ENCODE measurements at places on chromosomes 13 and 19.

- no peak for DNase-seq
Measured at GRCh38 chr13:23705583-23705982, 135.4 kb downstream of the TNFRSF19 start.

- no peak for DNase-seq
Measured at GRCh38 chr13:30798776-30799355, 63.5 kb downstream of the ALOX5AP start.

- no peak for DNase-seq
Measured at GRCh38 chr13:36509369-36509768, 77.1 kb downstream of the CCNA1 start.

GRCh38 chr19:21101521-21102242 lies 19.7 kb downstream of the ZNF714 start:
- no peak for DNase-seq

GRCh38 chr13:101291646-101292515 lies 124.4 kb downstream of the NALCN start:
- DNase-seq = no peak

- no peak for DNase-seq
Measured at GRCh38 chr13:51621602-51622001, 37.3 kb downstream of the WDFY2 start.

- no peak for DNase-seq
Measured at GRCh38 chr13:38376546-38376945, 26.9 kb downstream of the UFM1 start.

DNA sequence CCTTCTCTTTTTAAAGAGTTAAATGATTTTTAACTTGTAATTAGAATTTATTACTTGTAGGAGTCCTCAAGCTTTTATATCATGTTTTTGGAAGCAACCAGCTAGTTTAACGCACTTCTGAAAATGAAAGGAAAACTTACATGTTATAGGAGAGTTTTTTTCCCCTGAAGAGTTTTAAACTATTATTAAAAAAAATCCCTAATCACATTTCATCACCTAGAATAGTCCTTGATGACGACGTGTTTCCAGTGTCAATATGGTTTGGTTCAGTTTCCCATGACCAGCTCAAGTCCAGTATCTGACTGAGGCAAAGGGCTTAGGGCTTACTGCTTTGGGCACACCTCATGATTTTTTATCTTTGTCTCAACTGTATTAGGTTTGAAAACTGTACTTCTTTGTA lies 36.0 kb downstream of the URI1 start:
- DNase-seq = no peak

DNA sequence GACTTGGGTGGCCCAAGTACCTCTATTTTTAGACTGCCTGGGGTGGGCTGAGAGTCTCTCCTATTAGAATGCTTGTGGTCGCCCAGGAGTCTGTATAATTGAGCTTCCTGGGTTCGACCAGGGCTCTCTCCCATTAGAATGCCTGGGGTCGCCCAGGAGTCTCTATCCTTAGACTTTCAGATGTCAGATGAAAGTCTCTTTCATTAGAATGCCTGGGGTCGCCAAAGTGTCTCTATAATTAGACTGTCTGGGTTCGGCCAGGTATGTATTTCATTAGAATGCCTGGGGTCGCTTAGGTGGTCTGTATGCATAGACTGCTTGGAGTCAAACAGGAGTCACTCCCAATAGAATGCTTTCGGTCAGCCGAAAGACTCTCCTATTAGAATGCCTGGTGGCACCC lies 1471.7 kb downstream of the UQCRFS1 start:
- no peak for DNase-seq

GRCh38 chr13:110571896-110572777 lies 10.6 kb upstream of the RAB20 start:
- DNase-seq = no peak

DNA sequence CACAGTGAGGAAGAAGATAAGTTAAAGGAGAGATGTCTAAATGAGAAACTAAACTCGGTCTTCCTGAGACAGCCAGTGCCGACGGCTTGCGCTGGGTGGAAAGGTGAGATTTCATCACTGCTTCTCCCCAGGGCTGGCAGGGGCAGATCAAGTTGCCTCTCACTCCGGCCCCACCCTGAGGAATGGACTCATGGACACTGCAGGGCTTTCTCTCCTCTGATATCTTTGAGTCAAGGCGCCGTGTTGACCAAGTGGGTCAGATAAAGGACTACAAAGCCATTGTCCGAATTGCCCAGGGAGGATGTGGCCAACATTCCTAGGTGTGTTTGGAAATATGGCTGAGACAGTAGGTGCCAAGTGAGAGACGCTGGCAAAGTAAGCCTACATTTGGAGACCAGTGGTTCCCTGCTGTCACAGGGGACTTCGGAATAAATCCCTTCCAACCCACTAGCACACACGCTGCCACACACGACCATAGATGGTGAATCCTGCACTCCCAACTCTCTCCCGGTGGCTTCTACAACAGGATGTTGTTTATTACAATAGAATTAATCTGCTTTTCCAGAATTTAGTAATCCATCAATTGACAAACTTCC lies 156.5 kb upstream of the TSC22D1 start:
- DNase-seq = no peak

DNA sequence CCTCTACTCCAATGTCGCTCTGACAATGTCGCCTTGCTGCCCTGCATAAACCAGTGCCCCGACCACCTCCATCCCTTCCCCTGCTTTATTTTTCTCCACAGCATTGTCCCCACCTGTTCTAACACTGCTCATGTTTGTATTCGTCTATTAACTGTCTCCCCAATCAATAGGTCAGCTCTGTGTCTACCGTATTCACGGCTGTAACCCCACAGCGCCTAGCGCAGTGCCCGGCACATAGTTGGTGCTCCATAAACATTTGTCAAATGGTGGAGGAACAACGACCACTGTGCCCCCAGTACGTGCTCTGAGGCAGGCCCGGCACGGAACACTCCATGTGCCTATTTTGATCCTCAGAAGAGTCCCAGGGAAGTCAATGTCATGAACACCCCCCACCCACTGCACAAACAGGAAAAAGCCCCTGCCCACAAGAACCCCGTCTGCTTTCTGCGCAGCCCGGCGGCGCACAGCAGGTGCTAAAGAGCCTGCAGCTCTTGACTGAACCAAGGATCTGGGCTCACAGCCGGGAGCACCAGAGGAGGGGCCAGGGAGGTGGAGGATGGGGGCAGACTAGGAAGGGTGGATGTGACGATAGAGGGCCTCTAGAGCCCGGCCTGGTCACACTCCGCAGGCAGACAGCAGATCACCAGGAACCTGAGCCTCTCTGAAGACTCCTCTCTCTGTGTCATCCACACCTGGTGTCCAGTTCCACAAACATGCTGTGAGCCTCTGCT lies 1.8 kb upstream of the CEACAM16 start:
- no peak for DNase-seq

DNA sequence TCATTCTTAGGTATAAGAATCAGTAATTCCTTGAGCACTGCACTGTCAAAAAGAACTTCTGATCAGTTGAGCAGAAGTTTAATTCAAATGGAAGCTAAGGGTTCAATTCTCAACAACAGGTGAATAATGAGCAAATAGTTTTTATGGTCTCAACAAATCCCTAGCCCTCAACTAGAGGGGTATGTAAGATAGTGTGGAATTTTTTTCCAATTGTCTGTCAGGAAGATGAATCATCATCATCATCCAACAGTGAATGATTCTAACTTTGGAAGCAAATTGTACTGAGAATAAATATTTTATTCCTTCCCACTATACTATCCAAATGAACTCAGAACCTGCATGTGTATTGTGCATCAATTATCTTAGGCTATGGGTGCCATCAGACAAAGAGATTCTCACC lies 372.7 kb downstream of the ENOX1 start:
- DNase-seq = no peak
